ENCODE measurements at places on chromosomes 12 and 14. TPM values are rescaled to one million over a fixed set of nuclear protein-coding genes. Genes with fewer than 3 reads are reported as not detected.

Gene KLHL33
- total RNA-seq, result 0.66 TPM

Gene RHEBL1
- 4.2 TPM for total RNA-seq

Gene PSMC6
- 100 TPM for total RNA-seq

Gene ABCB9
- 60.1 TPM for total RNA-seq

DNA sequence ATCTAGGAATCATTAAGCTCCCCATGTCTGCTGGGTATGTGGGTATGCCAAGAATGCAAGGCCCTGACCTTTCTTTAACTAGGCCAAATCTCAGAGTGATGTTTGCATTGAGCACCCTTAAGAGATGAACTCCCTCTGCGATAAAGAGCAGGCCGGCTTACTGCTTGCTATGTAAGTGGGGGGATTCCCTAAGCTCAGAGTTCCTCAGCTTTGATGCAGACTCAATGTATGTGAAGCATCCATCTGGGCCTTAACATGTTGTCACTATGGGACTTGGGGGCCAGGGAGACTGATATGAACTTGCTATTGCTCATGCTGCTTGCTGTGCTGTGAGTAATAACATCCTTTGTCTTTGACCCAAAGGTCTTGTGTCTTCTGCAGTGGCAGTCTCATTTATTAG lies 149.7 kb downstream of the C12orf75 start:
- no peak for DNase-seq

DNA sequence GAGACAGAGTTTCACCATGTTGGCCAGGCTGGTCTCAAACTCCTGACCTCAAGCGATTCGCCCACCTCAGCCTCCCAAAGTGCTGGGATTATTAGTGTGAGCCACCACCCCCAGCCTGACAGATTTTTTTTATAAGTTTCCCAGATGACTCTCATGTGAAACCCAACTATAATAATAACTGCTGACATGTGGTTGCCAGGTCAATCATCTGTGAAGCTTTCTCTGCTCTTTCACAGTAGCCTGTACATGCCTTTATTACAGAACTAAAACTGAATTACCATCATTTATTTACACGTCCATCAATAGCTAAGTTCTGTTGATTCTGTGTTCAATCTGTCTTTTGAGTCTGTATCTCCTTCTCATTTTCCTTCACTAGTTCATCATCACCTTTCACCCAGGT lies 218.5 kb downstream of the RPS29 start:
- no peak for DNase-seq

DNA sequence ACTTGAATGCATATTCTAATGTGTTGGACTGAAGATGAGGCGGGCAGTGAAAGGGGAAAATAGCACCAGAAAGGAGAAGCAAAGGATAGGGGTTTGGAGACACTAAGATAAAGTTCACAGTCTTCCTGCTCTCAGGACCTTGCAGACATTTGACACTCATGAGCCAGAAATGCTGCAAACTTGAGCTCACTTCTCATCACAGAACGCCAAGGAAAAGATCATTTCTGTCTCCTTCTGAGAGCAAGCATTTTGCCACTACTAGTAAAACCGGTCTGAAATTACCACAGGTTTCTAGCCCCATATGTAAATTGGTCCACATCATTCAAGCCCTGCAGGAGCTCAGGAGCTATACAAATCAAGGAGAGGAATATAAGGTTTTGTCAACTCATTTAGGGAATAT lies 44.6 kb upstream of the ANO2 start:
- no peak for DNase-seq

GRCh38 chr14:31770271-31770670 lies 209.1 kb downstream of the NUBPL start:
- DNase-seq, result no peak

DNA sequence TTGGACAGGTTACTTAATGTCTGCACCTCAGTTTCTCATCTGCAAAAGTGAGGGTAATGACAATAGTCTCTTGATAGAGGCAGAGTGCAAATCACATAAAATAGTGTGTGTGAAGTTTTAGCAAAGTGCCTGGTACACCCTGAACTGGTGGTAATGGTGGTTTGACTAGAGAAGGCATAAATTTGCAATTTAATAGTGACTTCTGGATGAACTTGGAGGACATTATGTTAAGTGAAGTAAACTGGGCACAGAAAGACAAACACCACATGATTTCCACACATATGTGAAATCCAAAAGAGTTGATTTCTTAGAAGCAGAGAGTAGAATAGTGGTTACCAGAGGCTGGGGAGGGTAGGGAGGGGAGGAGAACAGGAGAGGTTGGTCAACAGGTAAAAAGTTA lies 54.8 kb upstream of the FUT8 start:
- no peak for DNase-seq

DNA sequence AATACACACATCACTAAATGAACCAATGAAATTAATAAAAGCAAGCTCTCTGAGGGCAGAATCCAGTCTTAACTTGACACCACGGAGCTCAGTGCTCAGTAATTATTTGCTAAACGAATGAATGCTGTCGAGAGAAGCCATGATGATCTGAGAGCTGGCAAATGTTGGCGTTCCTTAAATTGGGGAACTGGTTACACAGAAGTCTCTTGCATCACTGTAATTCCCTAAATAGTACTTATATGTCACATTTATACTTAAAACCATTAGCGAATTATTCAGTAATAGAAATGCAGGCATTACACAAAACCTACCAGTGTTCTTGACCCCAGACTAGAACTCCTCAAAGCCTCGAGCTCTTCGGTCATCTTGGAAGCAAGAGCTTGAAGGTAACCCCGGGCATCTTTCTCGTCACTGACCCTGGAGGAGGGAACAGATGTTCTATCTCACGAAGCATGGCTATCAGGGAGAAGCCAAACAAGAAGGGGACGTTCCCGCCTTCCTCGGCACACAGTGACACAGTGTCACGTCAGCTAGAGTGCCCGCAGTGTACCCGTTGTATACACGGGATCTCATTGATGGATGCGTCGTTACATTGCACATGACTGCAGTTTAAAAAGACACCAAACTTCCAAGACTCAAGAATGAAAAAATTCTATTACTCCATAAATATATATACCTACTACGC lies 43.6 kb downstream of the AMN start:
- DNase-seq, result no peak

DNA sequence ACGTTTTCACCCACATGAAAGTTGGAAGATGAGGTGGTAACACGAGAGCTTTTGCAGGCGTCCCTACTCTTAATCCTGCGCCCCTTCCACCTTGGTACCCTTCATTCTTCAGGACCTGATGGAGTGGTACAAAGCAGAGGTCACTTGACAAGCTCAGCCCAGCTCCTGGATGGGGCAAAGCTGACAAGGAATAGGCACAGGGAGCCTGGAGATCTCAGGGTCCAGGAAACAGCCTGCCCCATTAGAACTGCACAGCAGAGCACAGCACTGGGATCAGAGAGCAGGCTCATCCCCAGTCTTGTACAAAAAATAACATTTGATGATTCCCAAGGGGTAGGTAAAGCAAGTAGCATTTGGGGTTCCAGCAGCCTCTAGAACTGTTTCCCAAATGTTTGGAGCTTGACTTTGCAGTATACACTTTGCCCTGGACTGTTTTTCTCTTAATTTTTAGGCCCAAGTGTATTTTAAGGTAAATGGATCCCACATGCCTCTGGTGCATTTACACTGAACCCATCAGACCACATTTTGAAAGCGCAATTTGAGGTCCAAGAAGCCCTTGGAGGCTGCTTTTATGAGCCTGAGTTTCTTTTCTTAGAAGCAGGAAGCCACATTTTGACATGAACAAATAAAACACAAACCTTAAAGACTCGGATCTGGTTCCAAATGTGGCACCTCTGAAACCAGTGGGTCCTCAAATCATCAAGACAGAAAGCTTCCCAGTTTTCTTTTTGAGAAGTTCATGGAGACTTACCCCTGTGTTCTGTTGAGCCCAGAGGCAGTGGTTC lies 633 bp downstream of the TC2N start:
- no peak for DNase-seq

- no peak for DNase-seq
Observed at GRCh38 chr12:27020761-27021160, 1.6 kb upstream of the MED21 start.

DNA sequence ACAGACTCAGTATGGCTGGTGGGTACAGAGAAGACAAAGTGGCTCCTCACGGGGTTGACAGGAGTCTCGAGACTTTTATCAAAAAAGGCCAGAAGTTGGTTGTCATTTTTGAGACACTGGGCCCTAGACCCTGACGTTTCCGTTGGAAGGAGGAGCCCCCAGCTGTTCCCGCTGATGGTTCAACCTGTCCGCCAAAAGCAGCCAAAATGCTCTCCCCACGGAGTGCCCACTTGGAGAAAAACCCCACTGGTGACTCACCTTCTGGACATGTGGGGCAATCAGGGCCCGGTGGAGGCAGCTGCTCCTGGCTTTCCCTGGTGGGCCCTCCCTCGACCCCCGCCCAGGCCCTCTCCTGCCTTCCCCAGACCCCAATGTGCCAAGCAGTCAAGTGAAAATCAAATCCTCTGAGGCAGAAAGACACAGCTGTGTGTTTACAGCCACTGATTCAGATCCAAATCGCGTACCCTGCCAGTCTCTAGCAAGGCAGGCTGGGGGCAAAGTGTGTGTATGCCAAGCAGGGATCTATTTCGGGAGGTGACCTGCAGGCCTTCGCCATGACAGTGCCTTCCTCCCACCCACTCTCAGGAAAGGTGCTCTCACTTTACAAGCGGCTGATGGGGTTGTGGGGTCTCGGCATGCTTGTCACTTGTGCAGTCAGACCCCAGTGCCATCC lies 347.4 kb downstream of the DPF3 start:
- DNase-seq, result no peak
